ENCODE measurements at places on chromosomes 7 and 10. TPM values are rescaled to one million over a fixed set of nuclear protein-coding genes. Genes with fewer than 3 reads are reported as not detected.

- DNase-seq, result no peak
Measured at GRCh38 chr7:102896585-102896984, 16.2 kb upstream of the LRRC17 start.

- DNase-seq, result no peak
Measured at GRCh38 chr7:134434701-134435100, 24.2 kb downstream of the AKR1B1 start.

SLC26A3 gene
- total RNA-seq, result not detected

CUBN gene
- total RNA-seq, result 0.38 TPM

GRCh38 chr7:126578338-126578737 is 674.4 kb downstream of the GRM8 start:
- no peak for DNase-seq

- no peak for DNase-seq
Measured at GRCh38 chr7:55235115-55235514, 130.0 kb upstream of the LANCL2 start.

GRCh38 chr10:119217991-119218490 is 10.7 kb downstream of the GRK5 start:
- DNase-seq, result no peak

SPDYE6 gene
- total RNA-seq, result not detected

HSPA14 gene
- total RNA-seq, result 36.7 TPM

GRCh38 chr7:99019523-99020412 is 124.1 kb downstream of the SMURF1 start:
- no peak for DNase-seq

GPER1 gene
- total RNA-seq, result 0.16 TPM

IFIT2 gene
- total RNA-seq, result 39.2 TPM

FEZF1 gene
- total RNA-seq, result not detected

- DNase-seq, result peak; percentile 82
Measured at GRCh38 chr7:36291387-36292316, 98.0 kb upstream of the ANLN start.

TRDMT1 gene
- 4.5 TPM for total RNA-seq

AKR1C8 gene
- total RNA-seq, result not detected

PKD2L1 gene
- not detected for total RNA-seq

GRCh38 chr7:140525743-140526142 is 46.4 kb upstream of the MKRN1 start:
- peak; percentile 6 for DNase-seq

DNA sequence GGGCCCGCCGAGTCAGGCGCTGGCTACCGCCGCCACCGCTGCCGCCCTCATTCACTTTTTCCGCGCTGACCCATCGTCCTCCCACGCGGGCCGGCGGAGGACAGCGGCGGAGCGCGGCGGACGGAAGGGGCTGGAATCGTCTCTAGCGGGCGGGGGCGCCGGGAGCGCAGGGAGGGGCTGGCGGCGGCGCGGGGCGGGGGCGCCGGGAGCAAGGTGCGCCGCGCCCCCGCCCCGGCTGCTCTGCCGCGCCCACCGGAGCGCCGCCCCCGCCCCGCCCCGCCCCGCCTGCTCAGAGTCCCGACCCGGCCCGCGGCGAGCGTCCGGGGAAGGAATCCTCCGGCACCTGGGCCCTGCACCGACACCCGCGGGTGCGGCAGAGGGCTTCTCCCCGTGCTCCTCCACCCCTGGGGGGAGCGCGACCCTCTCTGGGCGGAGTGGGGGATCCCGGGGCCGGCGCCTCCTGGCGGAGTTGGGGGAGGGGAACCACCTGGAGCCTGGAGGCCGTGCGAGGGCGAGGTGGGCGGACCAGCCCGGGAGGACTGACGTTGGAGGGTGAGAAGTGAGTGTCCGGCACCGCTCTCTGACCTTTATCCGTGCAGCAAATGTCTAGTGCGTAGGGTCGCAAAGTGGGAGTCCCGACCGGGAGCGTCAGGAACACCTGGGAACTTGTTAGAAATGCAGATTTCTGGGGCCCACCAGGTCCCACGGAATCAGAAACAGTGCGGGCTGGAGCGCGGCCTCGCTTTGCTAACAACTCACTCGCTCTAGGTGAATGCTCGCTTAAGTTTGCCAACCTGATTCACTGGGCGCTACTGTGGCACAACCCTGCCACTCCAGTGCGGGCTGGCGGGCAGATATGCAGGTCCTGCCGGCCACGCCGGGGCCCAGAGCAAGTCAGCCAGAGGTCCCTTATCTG is at the start of gene COBL:
Gene COBL (minus strand): TSS at position 144 of the 916 bp plus-strand sequence. CDS start 176 bp downstream, outside the sequence.
- DNase-seq, result no peak

GRCh38 chr10:29823553-29824080 is 188.8 kb upstream of the SVIL start:
- no peak for DNase-seq

DNA sequence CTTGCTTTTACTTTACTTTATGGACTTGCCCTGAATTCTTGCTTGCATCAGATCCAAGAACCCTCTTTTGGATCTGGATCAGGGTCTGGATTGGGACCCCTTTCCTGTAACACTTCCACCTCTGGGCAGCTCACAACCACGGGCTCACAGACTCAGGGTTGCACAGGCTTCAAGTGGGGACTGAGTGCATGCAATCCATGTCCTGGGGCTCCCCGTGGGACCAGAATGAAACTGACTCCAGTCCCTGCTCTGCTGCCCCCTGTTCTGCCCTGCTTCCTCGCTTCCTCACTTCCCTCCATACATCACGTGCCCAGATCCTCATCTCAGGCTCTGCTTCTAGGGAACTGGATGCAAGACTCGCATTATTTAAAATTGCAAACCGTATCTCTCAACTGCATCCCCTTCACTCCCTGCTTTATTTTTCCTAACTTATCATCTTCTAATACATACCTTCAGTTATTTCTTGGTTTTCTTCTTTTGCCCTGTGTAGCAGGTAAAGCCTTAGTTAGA is 23.3 kb upstream of the INMT start:
- no peak for DNase-seq

DNA sequence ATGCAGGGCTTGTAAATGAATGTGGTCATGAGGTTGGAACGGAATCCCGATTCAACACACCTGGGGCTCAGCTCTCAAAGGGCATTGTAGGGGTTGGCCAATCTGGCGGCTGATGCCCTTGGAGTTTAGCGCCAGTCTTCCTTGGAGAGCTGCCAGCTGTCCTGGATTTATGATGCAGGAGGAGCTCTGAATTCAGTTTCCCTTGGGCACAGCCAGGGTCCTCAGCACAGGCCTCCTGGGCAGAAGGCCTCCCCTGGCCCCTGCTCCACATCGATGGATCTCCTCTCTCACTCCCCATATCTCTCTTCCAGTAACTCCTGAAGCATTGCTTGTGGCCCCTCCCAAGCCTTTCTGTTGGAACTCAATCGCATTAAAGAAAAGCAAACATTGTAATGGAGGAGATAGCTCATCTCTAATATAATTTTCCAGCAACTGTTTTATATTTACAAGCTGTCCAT is 985 bp upstream of the CYTH3 start:
- no peak for DNase-seq

DNA sequence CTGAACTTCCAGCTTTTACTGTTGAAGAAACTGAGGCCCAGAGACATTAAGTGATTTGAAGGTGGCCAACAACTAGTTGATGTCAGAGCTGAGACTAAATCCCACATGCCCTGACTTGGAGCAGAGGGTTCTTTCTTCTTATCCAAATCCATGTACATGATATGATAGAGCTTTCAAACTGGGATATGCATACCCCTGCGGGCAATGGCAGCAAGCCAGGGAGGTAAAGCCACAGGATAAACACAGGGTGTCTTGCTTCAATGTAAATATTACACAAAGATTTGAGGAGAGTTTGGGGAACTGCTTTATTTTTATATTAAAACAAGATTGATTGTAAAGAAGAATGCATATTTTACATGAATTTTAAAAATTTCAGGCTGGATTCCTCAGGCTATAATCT is 2.3 kb upstream of the LRRC72 start:
- DNase-seq, result no peak

DNA sequence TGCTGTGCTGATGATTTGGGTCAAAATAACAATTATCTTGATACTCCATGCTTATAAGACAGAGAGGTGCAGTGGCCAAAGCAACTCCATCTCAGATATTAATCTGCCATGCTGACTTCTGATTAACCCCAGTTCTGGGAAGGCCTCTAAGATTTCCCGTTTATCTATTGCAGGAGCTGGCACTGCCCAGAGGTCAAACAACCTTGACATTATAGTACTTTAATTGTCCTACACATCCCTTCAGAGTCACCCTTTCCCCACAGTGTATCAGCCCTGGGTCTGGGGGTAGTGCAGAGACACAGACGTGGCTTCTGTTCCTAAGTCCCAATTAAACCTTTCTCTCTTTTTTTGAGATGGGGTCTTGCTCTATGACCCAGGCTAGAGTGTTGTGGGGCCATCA is 63.8 kb downstream of the PARD3 start:
- DNase-seq, result no peak

DNA sequence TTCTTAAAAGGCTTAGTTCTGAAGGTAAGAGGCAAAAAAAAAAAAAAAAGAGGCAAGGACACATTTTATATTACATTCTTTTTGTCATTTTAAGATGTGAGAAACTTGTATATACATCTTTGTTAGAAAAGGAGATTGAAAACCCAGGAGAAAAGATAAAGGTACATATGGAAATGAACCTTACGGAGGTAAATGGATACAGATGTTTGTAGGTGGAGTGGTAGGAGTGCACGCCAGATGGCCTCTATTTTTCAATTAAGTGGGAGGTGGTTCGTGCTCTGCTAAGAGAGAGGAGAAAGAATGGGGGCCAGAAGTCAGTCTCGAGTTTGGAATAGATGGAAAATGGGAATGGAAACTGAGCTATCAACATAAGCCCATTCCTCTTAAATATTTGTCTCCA is 622.5 kb upstream of the GHITM start:
- DNase-seq, result no peak
